ENCODE measurements at places on chromosomes 16 and 17.
A peak's percentile ranks its signal among the peaks of the same experiment; 100 is the strongest.

GRCh38 chr17:6919158-6919557 is 76.7 kb upstream of the ALOX12 start:
- DNase-seq = no peak

GRCh38 chr17:189444-189843 is 8.0 kb upstream of the DOC2B start:
- DNase-seq = no peak

DNA sequence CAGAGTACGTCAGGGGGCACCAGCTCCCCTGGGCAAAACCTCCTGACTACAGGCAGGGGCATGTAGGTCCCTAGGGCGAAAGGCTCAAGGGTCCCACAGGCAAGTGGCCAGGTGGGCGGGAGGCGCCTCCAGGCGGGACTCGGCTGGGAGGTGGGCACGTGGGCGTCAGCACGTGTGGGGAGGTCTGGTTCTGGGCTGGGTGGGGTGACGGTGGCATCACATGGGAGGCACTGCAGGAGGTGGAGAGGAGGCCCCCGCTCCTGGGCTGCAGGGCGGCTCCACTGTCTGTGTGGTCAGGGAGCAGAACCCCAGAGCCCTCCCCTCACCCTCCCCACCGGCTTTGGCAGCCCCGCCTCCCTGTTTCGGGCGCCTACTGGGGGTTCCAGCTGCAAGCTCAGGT is 52.7 kb downstream of the ACTG1 start:
- DNase-seq = no peak

- no peak for DNase-seq
Measured at GRCh38 chr17:56898874-56899273, 15.0 kb downstream of the TRIM25 start.

DNA sequence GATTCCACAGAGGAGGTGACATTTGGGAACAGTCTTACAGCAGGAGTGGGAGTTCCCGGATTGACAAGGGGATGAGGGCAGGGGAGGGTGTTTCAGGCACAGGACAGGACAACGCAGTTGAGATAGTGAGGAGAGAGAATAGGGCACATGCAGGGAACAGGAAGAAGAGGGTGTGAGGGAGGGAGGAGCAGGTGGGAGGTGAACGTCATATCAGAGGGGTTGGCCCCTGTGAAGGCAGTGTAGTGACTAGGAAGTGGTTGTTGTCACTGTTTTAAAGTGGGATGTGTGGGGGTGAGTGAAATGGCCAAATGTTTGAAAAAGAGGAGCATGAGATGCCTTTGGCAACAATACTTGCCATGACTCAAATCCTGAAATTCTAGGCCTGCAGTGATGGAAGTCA is 12.2 kb downstream of the PRKCB start:
- no peak for DNase-seq

- DNase-seq = peak; percentile 28
Measured at GRCh38 chr16:83926726-83927397, 26.2 kb upstream of the OSGIN1 start.

DNA sequence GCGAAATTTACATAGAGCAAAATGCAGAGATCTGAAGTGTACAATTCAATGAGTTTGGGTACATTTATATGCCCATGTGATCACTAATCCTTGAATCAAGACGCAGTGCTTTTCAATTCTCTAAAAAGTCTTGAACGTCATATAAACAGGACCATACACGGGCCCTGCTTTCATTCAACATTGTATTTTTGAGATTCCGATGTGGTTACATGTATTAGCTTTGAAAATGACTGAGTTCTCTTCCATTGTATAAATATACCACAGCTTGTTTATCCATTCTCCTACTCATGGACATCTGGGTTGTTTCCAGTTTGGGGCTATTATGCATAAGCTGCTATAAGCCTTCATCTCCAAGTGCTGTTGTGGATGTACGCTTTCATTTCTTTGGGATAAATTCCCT is 45.5 kb downstream of the ZCCHC14 start:
- DNase-seq = no peak

DNA sequence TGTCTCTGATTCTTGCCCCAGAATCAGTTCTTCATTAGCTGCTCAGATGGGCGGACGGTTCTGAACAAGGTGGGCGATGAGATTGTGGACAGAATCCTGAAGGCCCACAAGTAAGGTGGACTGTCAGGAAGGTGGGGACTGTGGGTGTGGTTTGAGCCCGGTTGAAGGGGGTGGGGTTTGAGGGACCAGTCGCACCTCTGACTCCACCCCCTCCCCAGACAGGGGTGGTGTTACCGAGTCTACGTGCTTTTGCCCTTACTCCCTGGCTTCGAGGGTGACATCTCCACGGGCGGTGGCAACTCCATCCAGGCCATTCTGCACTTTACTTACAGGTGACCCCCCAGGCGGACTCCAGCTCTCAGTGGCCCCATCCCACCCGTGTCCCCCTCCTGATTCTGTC is 11.3 kb downstream of the PLD2 start:
- DNase-seq = no peak

DNA sequence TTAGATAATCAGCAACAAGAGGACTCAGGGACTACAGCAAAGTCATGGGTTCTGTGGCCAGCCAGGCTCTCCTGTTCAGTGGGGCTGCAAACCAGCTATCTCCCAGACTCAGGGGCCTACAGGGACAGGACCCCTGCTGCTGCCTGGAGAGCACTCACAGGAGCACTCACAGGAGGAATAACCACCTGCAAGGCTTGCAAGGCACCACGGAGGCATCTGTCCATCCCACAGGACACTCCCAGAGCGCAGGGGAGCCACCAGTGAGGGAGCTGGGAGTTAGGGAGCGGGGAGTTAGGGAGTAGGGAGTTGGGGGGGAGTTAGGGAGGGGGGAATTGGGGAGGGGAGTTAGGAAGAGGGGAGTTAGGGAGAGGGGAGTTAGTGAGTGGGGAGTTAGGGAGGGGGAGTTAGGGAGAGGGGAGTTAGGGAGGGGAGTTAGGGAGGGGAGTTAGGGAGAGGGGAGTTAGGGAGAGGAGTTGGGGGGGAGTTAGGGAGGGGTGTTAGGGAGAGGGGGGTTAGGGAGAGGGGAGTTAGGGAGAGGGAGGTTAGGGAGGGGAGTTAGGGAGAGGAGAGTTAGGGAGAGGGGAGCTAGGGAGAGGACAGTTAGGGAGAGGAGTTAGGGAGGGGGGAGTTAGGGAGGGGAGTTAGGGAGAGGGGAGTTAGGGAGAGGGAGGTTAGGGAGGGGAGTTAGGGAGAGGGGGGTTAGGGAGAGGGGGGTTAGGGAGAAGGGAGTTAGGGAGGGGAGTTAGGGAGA is 5.7 kb downstream of the CANT1 start:
- no peak for DNase-seq

DNA sequence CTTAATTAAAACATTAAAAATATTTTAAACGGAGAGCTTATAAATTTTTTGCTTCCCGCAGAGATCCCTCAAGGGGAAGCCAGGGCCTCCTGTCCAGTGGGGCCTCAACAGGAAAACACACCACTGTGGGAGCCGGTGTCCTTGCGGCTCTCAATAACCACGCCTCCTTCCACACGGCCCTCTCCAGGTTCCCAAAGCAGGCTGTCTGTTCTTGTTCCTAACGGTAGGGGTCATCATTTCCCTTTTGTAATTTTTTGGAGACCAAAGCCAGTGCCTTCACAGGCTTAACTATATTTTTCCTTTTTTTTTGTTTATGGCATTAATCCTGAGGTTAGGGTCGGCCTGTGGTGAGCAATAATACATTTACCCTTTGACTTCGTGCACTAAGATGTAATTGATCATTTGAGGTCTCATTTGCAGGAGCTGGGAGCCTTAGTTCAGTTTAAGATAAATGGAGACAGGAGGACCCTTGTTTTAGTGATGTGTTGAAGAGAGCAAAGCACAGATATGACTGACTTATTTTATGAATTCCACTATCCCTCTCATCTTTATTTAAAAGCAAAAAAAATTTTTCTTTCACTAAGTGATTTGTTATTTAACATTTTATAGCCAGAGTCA is 77.5 kb upstream of the N4BP1 start:
- DNase-seq = peak; percentile 16

DNA sequence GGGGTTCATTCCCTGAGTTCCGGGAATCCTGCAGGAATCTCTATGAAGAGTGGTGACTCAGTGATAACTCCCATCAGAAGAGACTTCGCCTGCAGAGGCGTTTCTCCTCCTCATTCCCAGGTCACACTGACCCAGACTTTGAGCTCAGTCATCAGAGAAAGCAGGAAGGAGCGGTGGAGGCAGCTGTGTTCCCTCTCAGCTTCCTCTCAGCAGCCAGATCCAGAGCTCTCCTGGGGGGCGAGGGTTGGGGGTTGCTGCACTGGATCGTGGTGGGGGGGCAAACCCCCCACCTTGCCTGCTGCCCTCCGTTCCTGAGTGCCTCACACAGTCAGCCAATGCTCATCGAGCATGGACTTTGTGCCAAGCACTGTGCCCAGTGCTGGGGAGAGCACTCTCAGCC is 271.2 kb downstream of the CBLN1 start:
- no peak for DNase-seq

- DNase-seq = no peak
Measured at GRCh38 chr16:86854626-86855294, 276.4 kb downstream of the FOXL1 start.

DNA sequence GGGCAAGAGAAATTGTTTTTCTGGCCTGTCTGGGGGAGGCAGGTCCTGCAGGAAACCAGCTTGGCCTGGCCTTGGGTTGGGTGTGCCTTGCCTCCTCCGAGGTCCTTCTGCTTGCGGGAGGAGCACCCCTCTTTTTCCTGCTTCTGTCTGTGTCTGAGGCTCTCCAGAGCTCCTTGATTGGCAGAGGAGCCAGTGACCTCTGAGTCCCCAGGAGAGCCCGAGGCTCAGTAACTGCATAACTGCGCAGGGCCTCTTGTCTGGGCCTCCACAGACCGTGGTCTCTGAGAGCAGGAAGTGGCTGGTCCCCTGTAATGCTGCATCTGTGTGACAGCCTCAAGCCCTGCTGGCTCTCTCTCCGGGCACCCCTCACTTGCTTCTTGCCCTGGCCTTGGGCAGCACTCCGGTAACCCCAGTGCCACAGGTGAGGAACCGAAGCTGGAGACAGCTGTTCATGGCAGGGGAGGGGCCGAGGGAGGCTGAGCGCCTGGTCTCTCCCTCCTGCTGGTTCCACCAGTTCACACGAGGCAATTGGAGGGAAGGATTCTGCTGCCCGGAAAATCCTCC is 1.6 kb downstream of the CAPN15 start:
- no peak for DNase-seq

- DNase-seq = no peak
Measured at GRCh38 chr16:25140459-25140858, 28.9 kb downstream of the LCMT1 start.

DNA sequence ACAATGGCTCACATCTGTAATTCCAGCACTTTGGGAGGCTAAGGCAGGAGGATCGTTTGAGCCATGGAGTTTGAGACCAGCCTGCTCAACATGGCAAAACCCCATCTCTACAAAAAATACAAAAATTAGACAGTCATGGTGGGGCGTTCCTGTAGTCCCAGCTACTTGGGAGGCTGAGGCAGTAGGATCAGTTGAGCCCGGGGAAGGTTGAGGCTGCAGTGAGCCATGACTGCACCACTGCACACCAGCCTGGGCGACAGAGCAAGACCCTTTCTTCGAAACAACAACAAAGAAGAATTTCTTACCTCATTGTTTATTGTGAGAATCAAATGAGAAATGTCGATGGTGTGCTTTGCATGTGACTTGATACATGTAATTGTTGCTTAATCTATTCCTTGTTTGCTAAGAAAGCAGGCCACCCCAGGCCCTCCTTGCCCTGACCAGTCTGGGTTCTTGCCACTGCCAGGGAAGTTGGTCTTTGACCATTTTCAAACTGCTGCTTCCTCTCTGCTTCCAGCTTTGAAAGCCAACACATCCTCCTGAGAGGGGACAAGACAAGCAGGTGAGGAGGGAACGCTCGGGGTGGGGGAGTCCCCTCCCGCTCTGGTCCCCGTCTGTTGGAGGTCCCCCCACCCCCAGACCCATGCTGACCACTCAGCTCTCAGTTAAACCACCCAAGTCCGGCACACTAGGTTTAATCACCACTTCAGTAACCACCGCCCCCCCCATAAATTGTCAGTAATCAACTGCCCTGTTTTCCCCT is 47.3 kb upstream of the CPNE2 start:
- no peak for DNase-seq

GRCh38 chr17:77887464-77888241 is 70.8 kb upstream of the TNRC6C start:
- no peak for DNase-seq

DNA sequence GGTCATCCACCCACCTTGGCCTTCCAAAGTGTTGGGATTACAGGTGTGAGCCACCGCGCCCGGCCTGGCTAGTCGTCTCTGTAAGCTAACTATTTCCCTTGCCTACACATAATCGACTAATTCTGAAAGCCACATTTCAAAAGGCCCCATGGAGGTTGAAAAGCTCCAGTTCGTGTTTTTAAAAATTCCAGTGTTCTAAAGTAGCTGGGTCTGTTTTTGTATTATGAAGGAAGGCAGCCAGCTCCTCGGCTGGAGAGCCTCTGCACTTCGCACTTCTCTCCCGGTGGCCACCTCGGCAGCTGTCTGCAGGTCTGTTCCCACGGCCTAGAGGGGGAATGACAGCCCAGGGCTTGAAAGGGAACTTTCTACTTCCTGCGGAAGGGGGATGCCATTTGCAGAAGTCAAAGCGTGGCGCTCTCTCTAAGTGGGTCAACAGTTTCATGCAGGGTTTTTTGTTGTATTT is 16.9 kb downstream of the HASPIN start:
- no peak for DNase-seq

- no peak for DNase-seq
Measured at GRCh38 chr16:56298948-56299596, 107.8 kb downstream of the GNAO1 start.

GRCh38 chr17:17681744-17682292 is 560 bp downstream of the RAI1 start:
- no peak for DNase-seq

GRCh38 chr16:72935896-72936295 is 112.0 kb downstream of the ZFHX3 start:
- DNase-seq = no peak

DNA sequence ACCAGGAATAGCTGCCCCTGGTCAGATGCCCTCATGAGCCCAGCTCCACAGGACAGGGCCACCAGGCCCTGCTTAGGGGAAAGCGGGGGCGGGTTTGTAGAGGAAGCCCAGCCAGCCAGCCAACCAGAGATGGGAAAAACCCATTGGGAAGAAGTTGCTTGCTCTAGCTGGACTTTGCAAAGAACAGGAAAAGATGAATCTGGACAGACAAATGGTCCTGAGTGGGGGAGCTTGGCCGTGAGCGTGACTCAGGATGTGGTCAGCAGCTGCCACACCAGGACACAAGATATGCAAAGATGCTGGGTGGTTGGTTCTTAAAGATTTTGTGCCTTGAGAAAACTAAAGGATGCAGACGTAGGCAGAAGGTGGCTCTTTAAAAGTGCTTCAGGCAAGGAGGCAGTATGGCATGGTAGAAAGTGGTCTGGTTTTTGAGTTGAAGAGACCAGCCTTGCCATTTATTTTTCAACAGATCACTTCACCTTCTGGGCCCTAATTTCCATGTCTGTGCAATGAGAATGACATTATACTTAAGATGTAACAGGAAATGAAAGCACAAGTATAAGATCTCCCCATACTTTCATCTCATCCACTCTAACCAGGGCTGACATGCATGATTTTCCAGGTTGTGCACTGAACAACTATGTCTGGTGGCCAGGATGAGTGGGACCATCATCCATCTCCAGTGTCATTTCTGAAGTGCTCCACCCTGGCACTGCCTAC is 27.8 kb upstream of the HEATR6 start:
- DNase-seq = no peak

GRCh38 chr17:64275016-64275415 is 12.0 kb upstream of the TEX2 start:
- DNase-seq = no peak

GRCh38 chr17:596287-596686 is 118.4 kb downstream of the VPS53 start:
- no peak for DNase-seq
